NB4 (cell line): ENCODE measurements at places on chromosomes 6 and 20.

GRCh38 chr20:46117704-46118467 lies at the start of gene CD40:
CD40 (plus strand) TSS chr20:46118314; CDS start chr20:46118344, 30 bp downstream.
- peak; percentile 39 for DNase-seq

DNA sequence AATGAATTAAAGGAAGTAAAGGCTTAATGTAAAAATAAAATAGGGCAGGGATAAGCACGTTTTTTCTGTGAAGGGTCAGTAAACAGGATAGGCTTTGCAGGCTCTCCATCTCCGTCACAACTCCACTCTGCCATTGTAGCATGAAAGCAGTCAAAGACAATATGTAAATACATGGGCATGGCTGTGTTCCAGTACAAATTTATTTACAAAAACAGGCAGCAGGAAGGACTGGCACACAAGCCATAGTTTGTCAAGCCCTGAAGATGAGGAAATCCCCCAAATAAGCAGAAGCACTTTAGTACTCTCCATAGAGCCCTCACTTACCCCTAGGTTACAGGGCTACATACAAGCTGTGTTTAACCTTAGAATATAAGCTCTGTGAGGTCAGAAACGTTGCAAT lies 8.9 kb upstream of the FBXO9 start:
- no peak for DNase-seq

- DNase-seq: no peak
Observed at GRCh38 chr20:36093804-36094145, 60.8 kb upstream of the EPB41L1 start.

DNA sequence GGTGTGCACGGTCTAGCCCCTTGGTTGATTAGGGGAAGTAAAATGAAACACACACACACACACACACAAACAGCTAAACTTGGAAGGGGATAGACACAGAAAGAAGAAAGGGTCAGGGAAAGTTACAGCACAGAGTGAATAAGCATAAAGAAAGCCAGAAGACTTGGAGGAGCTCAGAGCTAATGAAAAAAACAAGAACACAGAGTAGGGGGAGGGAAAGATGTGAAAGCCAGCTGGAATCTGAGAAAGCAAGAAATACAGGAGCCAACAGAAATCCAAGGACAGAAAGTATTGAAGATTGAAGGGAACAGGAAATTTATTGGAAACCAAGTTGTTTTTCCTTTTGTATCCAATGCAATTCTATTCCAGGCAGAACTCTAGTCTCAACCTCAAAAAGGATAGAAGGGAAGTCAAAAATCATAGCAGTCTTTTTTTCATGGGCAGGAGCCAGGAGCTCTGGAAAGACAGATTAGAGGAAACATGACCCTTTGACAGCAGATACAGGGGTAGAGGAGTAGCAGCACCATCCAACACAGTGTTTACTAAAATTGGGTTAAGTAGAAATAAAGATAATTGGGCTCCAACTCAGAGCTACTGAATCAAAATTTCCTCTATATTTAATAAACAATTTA lies 10.1 kb downstream of the HMGCLL1 start:
- no peak for DNase-seq

DNA sequence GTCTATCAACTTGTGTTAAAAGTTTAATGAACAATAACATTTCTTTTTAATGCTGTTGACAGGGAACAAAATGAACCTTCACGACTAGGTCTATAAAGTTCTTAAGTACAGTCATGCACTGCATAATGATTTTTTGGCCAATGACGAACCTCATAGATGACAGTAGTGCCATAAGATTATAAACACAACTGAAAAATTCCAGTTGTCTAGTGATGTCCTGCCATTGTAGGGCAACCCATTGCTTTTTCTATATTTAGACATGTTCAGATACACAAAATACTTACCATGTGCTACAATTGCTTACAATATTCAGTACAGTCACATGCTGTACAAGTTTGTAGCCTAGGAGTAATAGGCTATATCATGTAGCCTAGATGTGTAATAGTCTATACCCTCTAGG lies 93.6 kb downstream of the SYNE1 start:
- no peak for DNase-seq

DNA sequence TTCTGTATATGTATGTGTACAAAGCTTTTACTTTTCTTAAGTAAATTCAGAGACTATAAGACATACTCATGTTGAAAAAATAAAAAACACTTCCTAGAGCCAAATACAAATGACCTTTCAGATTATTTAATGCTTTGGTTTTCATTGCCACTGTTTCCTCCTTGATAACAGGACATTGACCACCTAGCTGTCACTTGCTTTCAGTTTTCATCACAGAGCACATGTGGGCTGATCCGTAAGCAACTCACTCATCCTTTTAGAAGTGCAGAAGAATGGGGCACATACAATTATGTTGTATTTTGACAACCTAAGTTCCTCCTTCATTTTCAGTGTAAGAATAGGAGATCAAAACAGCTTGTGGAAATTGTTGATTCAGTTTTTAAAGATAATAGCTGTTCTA lies 6.2 kb downstream of the ZBTB2 start:
- DNase-seq: no peak

- DNase-seq: no peak
Observed at GRCh38 chr6:90264561-90264960, 32.1 kb downstream of the BACH2 start.
